Aorta (tissue), 5 donors: ENCODE measurements at places on chromosomes 6 and 20. TPM values are rescaled to one million over a fixed set of nuclear protein-coding genes. Genes with fewer than 3 reads are reported as not detected.

APOBEC2 gene
- total RNA-seq, result not detected

ID4 gene
- 85.1 TPM for total RNA-seq

NKAIN4 gene
- not detected for total RNA-seq

RPS6KA2 gene
- 52.7 TPM for total RNA-seq

NFS1 gene
- total RNA-seq, result 12.6 TPM

NKX2-4 gene
- total RNA-seq, result not detected

SYCP2 gene
- 5.6 TPM for total RNA-seq

SYNDIG1 gene
- total RNA-seq, result 4.5 TPM

ROS1 gene
- not detected for total RNA-seq

RBPJL gene
- not detected for total RNA-seq
